ENCODE measurements at places on chromosomes 2 and 18.

DNA sequence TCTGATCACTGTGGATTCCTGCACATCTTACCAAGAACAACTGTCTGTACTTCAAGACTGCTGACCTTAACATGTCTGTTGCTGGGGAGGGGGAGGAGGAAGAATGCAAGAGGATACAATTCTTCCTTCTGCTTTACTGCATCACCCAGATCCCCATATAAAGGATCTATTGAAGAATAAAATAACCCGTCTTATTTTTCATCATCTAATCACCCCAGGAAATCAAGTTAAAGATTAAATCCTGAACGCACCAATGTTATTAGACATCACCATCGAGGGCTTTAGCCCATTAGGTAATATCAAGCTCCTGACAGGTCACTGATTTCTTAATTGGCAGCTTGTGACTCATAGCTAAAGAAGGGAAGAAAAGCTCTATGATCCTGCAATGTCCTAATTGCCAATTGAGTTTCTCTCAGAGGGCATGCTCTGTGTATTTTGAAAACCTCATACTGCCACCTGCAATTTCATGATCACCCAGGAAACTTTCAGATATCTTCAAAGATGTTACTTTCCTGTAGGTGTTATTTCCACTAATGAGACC, 75.4 kb upstream of the KCNE4 start:
- DNase-seq = no peak

DNA sequence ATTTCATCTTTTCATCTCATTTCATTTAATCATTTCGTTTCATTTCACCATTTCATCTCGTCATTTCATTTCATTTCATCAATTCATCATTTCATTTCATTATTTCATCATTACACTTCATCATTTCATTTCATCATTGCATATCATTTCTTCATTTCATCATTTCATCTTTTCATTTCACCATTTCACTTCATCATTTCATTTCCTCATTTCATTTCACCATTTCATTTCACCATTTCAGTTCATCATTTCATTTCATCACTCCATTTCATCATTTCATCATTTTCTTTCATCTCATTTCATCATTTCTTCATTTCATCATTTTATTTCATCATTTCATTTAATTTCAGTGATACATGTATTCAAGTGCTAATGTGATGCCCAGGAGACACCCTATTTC, 127.1 kb downstream of the ANKRD30BL start:
- DNase-seq = no peak

DNA sequence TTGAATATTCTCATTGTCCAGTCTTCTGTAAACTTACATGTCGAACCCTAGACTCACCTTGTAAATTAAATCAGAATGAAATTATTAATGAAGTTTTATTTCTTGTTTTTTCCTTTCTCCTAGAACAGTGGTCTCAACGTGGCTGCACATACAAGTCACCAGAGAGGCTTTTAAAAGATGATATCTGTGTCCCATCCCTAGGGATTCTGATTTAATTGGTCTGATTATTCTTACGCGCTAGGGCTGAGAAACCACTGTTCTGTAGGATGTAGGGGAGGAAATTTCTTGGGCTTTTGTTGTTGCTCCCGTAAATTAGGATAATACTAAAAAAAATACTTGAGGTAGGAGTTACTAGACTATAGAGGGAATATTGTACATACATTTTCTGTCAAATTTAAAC, 32.1 kb downstream of the PPM1B start:
- no peak for DNase-seq

DNA sequence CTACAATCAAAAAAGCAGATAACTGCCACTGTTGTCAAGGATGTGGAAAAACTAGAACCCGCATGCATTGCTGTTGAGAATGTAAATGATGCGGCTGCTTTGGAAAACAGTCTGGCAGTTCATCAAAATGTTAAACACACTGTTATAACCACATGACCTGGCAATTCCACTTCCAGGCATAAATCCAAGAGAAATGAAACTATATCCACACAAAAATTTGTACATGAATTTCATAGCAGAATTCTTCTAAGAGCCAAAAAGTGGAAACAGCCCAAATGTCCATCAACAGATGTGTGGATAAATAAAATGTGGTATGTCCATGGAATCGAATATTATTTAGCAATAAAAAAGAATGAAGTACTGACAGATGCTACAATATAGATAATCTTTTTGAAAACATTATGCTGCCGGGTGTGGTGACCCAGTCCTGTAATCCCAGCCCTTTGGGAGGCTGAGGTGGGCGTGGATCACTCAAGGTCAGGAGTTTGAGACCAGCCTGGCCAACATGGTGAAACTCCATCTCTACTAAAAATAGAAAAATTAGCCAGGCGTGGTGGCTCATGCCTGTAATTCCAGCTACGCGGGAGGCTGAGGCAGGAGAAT, 32.0 kb downstream of the ERCC3 start:
- DNase-seq = no peak

Measured in NCI-H2227 treated with DMSO at 0.1 percent for 48 hours (cell line).